ENCODE measurements at places on chromosomes 16 and 17. TPM values are rescaled to one million over a fixed set of nuclear protein-coding genes. Genes with fewer than 3 reads are reported as not detected.

DNA sequence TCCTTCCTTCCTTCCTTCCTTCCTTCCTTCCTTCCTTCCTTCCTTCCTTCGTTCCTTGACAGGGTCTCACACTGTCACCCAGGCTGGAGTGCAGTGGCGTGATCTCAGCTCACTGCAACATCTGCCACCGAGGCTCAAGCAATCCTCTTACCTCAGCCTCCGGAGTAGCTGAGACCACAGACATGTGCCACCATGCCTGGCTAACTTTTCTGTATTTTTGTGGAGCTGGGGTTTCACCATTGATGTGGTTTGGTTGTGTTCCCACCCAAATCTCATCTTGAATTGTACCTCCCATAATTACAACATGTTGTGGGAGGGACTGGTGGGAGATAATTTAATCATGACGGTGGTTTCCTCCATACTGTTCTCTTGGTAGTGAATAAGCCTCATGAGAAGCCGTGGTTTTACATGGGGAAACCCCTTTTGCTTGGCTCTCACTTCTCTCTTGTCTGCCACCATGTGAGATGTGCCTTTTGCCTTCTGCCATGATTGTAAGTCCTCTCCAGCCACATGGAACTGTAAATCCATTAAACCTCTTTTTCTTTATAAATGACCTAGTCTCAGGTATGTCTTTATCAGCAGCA is 90.3 kb upstream of the MPHOSPH6 start:
- no peak for DNase-seq

GRCh38 chr16:22013486-22013885 is 5.6 kb downstream of the MOSMO start:
- DNase-seq = no peak

DNA sequence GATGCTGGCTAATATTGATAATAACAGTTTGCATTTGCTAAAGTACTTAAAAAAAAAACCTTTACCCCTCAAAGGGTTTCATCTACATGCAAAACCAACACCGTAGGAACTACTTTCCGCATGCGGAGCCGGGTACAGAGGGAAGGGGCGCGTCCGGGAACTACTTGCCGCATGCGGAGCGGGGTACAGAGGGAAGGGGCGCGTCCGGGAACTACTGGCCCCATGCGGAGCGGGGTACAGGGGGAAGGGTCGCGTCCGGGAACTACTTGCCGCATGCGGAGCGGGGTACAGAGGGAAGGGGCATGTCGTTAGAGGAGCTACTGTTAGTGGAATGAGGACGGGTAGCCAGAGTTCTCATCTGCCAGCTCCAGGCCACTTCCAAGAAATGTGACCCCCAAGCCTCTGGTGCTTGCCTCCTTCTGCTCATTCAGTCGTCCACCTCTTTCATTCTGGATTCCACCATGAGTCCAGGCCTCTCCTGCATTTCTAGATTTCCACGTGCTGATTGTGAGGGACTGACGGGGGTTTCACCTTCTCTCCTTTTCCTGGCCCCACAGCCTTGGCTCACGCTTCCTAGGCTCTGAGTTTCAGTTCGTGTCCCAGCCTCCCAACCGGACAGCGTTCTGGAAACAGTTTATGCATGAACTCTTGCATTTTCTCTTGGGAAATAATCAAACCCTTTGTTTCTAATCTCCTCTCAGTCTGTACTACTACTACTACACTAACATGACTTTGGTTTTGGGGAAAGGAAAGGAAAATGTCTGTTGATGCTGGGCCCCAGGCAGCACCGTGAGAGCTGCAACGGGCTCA is 26.9 kb downstream of the MINK1 start:
- DNase-seq = no peak

Gene MAP2K6
- total RNA-seq = 1.8 TPM

Measured in epithelial cell of proximal tubule (primary cell).